Fibroblast of skin of left quadriceps (primary cell): ENCODE measurements at places on chromosomes 1 and 21.
A peak's percentile ranks its signal among the peaks of the same experiment; 100 is the strongest.

DNA sequence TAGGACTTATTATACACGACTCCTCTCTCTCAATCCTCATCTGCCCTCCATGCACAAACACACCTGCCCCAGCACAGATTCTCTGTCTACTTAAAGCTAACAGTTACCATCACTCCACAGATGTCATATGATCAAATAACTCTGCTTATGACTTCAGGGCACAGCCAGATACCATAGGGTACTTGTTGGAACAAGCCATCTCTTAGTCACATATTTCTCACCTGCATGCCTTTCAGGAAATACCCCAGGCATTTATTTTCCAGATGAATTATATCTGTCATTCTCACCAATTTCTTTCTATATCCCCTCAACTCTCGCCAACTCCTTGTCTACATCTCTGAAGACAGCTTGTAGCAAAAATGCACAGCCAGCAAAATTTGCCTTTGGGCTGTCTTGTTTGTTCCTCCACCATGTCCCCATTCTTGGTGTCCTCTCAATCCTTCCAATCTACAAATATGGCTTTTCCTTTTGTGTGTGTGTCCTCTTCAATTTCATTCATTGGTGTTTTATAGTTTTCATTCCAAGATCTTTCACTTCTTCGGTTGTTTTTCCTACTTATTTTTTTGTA lies 353.9 kb upstream of the CAMK1G start:
- DNase-seq = no peak

DNA sequence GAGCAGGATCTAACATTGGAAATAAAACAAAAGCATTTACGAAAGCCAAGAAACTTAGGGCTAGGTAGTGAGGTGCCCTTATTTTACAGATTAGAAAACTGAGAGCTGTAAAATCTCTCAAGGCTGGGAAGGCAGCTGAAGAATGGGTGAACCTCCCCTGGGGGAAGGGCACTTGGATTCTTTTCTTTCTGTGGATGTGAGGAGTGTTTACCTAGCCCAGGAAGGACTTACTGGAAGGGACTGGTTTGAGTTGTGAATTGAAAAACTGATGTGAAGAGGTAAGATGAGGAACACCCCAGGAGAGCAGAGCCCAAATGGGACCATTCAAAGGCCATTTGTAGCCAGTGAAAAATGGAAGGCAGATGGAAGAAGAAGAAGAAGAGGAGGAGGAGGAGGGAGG lies 74.7 kb upstream of the NGF start:
- no peak for DNase-seq

DNA sequence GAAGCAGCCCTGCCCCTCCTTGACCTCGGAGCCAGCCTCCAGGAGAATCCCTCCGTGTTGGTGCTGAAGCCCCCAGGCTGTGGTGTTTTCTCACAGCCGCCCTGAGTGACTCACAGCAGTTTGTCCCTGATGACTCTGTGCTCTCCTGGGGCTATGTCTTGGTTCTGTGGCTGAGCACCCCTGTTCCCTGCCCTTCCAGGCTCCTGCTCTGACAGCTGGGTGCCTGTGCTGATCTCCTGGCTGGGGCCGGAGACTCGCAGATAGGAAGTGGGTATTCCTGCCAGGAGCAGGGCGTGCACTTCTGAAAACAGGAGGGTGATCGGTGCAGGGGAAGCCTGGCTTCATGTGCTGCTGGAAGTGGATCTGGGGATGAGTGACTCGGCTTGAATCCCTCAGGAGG lies 34.5 kb downstream of the POFUT2 start:
- no peak for DNase-seq

- DNase-seq = no peak
These were observed 765.6 kb upstream of the B3GALT2 start for GRCh38 chr1:193951984-193952383.

GRCh38 chr1:223755992-223756775 lies 43.8 kb downstream of the CAPN2 start:
- DNase-seq = no peak

DNA sequence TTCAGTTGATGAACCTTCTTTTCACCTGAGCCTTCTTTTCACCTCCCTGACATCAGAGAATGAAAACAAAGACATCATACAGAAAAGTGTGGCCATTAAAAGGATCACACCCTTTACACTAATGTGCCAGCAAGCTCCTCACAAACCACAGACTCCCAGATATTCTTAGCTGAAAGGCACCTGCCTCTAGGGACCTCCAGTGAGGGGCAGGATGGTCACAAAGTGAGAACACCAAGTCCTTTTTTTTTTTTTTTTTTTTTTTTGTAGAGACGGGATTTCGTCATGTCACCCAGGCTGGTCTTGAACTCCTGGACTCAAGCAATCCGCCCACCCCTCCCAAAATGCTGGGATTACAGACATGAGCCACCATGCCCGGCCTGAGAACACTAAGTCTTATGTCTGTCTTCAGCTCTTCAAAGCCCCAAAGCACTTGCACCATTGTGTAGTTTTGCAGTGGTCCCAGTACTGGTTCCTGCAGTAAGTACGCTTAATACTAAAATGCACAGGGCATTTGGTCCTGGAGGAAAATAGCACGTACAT lies 58.2 kb upstream of the LBR start:
- no peak for DNase-seq

GRCh38 chr1:98903261-98903660 lies 101.4 kb downstream of the PLPPR5 start:
- DNase-seq = peak; percentile 74
